ENCODE measurements at places on chromosomes 2 and 18. TPM values are rescaled to one million over a fixed set of nuclear protein-coding genes. Genes with fewer than 3 reads are reported as not detected.

DNA sequence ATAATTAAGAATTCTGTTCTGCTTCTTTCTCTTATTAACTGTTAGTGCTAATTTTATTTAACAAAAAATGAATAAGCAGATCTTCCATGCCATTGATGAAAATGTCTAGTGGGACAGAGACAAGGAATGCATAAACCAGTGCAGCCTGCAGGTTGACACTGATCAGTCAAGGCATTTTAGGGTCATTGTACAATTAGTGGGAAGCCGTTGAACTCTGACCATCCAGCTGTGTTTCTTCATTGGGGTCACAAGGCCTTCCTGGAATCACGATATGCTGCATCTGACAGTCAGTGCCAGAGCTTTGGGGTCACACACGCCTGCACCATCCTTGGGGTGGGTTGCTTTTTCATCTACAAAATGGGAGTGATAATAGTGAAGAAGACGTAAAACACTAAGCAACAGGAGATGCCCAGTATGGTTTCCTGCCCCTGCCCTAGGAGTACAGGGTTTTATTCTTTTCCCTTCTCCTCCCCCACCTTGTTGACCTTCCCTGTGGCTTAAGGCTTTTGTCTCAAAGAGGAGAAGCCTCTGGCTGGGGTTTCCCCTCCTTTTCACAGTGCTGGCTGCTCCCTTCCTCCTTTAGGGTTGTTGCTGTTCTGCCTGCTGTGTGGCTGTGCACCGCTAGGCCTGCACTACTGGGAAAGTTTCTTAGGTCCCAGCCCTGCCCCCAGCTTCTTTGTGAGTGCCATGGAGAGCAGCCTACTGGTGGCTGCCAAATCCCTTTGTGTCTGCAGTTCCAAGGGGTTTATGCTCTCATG is 245.6 kb downstream of the TPGS2 start:
- peak; percentile 40 for DNase-seq

GRCh38 chr2:84875213-84875560 is 5.7 kb downstream of the TRABD2A start:
- DNase-seq = no peak

The COL4A3 gene
- total RNA-seq = not detected

DNA sequence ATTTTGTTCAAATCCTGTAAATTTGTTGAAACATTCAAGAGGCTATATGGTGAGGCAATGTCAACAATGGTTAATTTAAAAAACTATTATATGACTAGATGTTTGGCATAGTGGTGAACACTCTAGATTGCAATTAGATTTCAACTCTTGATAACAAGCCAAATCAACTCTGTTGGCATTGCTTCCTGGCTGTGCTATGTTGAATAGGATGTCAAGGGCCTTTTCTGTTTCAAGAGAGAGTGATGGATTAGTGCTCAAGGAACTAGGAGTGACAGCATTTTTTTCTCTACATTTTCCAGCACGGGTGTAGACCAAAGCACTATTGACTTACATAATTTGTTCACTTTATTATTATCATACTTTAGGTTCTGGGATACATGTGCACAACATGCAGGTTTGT is 172.4 kb upstream of the KCNH7 start:
- DNase-seq = no peak

GRCh38 chr2:127355407-127356008 is 32.3 kb downstream of the MAP3K2 start:
- DNase-seq = peak; percentile 47

The ERMN gene
- total RNA-seq = not detected

The STK39 gene
- 8.9 TPM for total RNA-seq

The CNDP1 gene
- total RNA-seq = 0.51 TPM

- DNase-seq = no peak
Observed at GRCh38 chr18:24497031-24497754, 36.8 kb downstream of the HRH4 start.

- no peak for DNase-seq
Observed at GRCh38 chr2:169362894-169363559, 693 bp upstream of the LRP2 start.

GRCh38 chr18:73414598-73414997 is 546.8 kb upstream of the NETO1 start:
- DNase-seq = no peak

DNA sequence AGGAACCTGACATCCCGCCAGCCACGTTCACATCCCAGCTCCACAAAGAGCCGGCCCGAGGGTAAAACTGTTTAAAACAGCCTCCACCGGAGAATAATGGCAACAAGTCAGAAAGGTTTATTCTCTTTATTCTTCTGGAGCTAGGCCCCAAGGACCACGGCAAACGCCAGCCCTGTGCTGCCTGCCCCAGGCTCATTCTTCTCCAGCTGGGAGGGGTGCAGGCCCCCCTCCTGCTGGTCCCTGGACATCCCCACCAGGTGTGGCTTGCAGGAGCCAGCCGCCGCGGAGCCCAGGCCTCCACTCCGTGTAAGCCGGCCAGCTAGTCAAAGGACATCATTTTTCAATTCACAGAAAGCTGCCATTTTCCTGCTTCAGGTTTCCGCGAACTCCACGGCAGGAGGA is 65.8 kb upstream of the SALL3 start:
- no peak for DNase-seq

The HRH4 gene
- not detected for total RNA-seq

The REG1B gene
- not detected for total RNA-seq

DNA sequence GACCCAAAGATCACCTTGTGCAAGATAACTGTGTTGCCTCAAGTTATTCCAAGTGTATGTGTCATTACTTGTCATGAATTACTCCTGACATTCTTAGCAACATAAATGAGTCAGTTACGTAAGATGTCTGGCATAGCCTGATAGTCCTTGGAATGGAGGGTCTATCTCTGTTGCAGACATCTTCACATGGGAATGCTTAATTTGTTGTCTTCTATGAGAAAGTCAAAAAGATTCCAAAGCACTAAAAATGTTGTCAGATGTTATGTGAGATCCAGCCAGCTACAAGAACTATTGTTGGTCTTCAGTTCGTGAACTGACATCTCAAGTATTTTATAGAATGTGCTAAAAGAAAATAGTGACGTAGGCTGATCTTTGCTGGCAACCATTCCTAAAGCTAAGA is 178.2 kb upstream of the RASGRP3 start:
- no peak for DNase-seq

GRCh38 chr2:169222665-169223064 is 139.7 kb downstream of the LRP2 start:
- no peak for DNase-seq

DNA sequence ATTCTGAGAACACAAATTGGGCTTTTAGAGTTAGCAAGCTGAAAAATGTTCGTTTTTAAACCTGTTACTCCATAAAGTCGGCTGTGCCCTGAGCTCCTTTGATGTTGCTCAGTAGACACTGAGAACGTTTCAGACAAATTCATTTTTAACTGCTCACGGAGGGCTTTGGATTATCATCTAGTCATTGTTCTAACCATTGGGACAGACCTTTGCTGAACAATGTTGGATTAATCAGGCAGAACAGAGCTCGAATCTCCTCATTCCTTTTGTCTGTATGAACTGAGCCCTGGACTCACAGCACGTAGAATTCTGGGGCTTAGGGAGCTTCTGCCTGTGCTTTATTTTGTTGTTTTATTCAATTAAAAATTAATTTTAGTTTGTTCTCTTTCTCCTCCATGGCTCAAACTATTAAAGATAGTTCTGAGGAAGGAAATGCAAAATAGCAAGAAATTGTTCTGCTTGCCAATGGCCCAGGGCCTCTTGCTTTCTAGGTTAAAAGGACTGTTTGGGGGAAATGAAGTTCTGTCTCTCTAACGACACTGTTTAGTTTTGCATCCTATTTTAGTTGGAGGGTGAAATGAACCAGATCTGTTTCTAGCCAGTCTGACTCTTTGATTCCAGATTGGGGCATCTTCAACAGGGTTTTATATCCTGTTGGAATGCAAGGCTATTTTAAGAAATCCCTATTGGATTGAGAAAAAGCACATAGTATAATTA is 114.7 kb upstream of the CXCR4 start:
- DNase-seq = no peak

The KCNS3 gene
- total RNA-seq = 35.0 TPM

The HOXD4 gene
- total RNA-seq = 3.6 TPM

DNA sequence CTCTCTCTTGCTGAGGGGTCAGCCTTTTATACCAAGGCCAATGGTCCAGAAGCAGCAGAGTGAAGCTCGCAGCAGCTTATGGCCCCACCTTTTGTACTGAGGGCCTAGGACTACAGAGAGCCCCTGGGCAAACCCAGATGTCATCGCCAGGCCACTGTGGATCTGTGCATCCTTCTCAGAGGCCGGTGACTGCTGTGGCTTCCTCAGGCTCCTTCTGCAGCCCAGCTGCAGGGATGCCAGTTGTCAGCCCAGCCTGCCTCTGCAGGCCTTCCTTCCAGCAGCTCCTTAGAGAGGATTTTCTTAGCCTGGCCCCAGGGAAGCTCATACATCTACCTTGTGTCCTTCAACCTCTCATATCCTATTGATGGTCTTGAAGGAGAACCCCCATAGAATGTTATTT is 6.5 kb upstream of the ACOXL start:
- no peak for DNase-seq

DNA sequence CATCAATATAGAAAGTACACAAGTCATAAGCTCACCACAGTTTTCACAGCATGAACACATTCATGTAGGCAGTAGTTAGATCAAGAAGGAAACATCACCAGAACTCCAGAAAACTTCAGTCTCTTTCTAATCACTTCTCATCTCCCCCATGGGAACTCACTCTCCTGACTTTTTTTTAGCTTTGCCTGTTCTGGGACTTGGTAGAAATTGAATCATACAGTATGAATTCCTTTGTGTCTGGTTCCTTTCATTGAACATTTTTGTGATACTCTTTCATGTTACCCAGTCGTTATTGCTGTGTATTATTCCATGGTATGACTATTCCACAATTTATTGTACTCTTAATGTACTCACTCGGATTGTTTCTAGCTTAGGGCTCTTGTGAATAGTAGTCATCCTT is 160.2 kb downstream of the TAF4B start:
- peak; percentile 85 for DNase-seq

The DPP4 gene
- total RNA-seq = not detected

GRCh38 chr2:27860111-27860510 is 30.1 kb downstream of the RBKS start:
- no peak for DNase-seq

The DSG2 gene
- total RNA-seq = 42.4 TPM

GRCh38 chr2:142877216-142877838 is at the start of gene KYNU:
Gene KYNU (plus strand): TSS chr2:142877664. CDS start chr2:142885368, 7,704 bp downstream.
- DNase-seq = peak; percentile 83

- no peak for DNase-seq
Observed at GRCh38 chr2:45697190-45697589, 45.7 kb downstream of the PRKCE start.

GRCh38 chr18:49368876-49369440 is 91.5 kb downstream of the DYM start:
- DNase-seq = no peak

GRCh38 chr2:174554529-174555150 is 43.0 kb downstream of the WIPF1 start:
- DNase-seq = no peak

DNA sequence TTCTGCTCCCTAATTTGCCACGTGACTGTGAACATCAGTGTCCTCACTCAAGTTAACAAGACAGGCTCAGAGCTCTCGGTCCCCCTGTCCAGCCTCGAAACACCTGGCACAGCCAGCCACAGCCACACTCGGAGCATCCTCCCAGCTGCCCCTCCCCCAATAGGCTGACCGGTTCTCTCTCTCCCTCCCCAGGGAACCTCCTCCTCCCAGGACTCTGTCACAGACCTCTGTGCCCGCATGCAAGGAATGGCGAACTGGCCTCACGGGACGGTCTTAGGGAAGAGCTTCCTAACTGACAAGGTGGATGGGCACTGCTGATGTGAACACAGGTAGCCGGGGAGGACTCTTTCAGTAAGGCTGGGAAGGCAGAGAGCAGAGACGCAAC is 18.8 kb downstream of the CYP26B1 start:
- no peak for DNase-seq

The GKN1 gene
- not detected for total RNA-seq
